ENCODE measurements at places on chromosomes 7 and 10. TPM values are rescaled to one million over a fixed set of nuclear protein-coding genes. Genes with fewer than 3 reads are reported as not detected.

- no peak for DNase-seq
These were observed 27.4 kb upstream of the PSMG3 start for GRCh38 chr7:1597066-1597760.

GRCh38 chr7:18175801-18176450 is 148.3 kb upstream of the PRPS1L1 start:
- no peak for DNase-seq

- no peak for DNase-seq
These were observed 23.2 kb upstream of the RADIL start for GRCh38 chr7:4906682-4907081.

DNA sequence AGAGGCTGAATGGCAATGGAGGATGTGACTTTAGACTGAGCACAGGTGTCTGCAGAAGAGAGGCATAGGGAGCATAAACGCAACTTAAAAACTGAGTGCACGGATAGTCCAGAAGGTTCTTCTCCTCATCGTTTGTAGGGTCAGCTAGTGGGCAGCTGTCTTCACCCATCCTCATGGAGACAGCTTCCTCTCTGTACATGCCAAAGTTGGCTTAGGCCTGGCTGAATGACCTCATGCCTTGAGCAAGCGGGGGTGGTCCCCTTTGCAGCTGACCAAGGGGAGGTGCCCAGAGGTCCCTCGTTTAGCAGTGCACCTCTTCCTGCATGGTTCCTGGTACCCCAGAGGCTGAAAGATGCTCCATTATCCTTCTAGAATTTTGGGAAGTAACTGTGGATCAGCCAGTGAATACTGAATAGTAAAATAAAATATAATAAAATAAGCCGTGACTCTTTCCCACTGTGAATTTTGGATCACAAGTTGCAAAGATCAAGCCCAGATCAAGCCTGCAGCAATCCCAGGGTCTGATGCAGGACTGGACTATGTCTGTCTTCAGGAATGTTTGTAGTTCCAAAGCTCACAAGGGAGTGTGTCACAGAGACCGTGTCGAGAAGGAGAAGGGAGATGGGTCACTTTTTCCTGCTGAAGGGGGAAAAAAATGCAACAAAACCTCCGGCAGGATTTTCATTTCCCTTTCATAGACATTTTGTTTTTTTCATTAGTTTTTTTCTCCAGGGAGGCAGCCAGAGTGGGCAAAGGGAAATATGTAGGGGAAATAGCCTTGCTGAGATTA is 295.3 kb upstream of the MKI67 start:
- DNase-seq: no peak

GRCh38 chr7:137944168-137944567 is 57.7 kb downstream of the CREB3L2 start:
- no peak for DNase-seq

DNA sequence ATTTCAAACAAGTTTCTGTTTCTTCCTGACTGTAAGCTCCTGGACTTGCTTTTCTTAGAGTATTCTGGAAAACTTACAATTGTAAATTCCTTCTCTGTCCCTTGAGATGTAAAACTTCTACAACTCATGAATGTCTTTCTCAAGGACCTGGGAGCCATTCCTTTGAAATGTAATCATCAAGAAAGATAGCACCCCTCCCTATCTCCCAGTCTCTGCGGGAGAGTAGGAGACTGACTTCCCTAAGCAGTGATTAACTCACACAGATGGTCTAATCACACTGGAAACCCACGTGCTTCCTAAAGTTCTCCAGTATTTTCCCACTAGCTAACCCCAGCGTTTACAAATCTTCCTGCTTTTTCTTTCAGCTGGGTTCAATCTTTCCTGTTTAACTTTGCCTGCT is 549.4 kb downstream of the SORCS1 start:
- peak; percentile 5 for DNase-seq

- no peak for DNase-seq
These were observed 32.5 kb downstream of the RGS10 start for GRCh38 chr10:119509909-119510451.

- no peak for DNase-seq
These were observed 8.0 kb upstream of the PWWP2B start for GRCh38 chr10:132388891-132389432.

GRCh38 chr7:35035511-35035961 is 1.7 kb downstream of the DPY19L1 start:
- DNase-seq: peak; percentile 47

- peak; percentile 59 for DNase-seq
These were observed 8.1 kb downstream of the SKIDA1 start for GRCh38 chr10:21517134-21518031.

GRCh38 chr7:71679480-71679879 is 547.5 kb downstream of the GALNT17 start:
- DNase-seq: no peak

- peak; percentile 23 for DNase-seq
These were observed 4.4 kb upstream of the WDR91 start for GRCh38 chr7:135215698-135216097.

DNA sequence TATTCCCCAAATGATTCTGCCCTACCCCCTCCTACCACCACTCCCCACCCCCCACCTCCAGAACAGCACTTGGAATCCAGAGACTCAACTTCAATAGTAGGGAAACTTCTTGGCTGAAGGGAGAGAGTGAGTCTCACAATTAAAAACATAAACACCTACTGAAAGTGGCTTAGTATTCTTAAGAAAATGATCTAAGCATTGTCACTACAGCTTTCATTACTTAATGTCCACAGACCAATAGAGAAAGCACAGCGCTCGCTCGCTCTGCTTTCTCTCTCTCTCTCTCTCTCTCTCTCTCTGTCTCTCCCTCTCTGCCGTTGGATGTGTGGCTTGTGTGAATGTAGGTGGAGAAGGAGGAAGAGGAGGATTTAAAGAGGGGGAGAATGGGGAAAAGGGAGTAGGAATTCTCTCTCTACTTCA is 1.5 kb upstream of the SEMA3A start:
- DNase-seq: no peak

DNA sequence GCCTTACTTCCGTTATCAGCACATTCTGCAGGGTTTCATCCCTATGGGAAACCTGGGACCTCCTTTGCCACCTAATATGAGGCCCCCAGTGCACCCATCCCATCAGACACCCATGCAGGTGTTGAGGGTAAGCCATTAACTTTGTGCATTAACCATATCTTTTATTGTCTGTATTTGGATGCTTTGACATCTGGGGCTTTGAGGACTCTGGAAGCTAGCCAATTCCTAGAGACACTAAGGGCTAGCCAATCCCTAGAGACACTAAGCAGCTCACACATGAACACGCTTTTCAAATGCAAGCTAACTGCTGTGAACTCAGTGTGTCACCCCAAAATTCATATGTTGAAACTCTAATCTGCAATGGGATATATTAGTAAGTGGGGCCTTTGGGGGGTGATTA is 272.5 kb upstream of the COBL start:
- no peak for DNase-seq

DNA sequence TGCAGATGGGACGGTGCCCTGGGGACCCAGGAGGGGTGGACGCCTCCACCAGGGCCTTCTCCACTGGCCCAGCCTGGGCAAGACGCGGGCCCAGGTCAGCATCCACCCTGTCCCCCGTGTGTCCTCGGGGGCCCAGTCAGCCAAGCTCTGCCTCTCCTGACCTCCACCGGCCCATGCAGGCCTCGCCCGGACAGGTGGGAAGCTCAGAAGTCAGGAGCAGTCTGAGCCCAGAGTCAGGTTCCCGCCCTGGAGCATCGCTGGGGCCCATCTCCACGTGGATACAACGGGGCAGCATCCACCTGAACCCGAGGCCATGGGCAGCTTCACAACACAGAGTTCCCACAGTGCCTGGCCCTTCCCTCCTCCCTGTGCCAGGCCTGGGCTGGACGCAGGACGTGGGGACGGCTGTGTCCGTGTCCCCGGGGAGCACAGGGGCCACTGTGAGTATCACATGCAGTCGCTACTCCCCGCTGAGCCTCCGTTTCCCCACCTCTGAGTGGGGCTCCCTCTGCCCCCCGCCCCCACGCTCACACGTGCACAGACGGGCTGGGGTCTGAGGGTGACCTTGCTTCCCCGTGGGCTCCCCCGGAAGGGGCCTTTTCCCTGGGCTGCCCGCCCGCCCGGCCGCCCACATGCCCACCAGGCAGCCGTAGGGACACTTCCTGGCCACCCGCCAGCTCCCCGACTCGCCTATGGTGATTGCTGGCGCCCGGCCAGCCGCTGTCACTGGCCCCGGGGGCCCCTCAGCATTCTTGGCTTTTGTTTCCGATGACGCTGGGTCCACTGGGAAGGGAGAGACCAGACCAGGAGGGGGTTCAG is 64.3 kb downstream of the PDGFA start:
- peak; percentile 27 for DNase-seq

- no peak for DNase-seq
These were observed 12.2 kb downstream of the ADAM8 start for GRCh38 chr10:133264461-133264860.

GRCh38 chr10:30216821-30217220 is 132.3 kb downstream of the MTPAP start:
- DNase-seq: no peak

- DNase-seq: peak; percentile 54
These were observed 57.8 kb upstream of the PCGF5 start for GRCh38 chr10:91162495-91163268.

DNA sequence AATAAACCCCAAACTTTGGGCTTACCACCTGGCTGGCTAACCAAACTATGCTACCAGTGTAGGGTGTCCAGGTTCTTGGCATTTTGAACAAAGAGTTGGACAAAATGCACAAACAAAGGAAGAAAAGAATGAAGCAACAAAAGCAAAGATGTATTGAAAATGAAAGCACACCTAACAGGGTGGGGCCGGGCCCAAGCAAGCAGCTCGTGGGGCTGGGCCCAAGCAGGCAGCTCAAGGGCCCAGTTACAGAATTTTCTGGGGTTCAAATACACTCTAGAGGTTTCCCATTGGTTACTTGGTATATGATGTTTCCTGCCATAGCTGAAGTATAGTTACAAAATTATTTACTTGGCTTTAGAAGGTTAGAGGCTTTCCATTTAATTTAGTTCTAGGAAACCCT is 15.7 kb downstream of the ACADSB start:
- DNase-seq: no peak

GRCh38 chr10:1153805-1154351 is 97.7 kb downstream of the WDR37 start:
- no peak for DNase-seq

- DNase-seq: no peak
These were observed 112.4 kb downstream of the ELMO1 start for GRCh38 chr7:37336259-37336658.

DNA sequence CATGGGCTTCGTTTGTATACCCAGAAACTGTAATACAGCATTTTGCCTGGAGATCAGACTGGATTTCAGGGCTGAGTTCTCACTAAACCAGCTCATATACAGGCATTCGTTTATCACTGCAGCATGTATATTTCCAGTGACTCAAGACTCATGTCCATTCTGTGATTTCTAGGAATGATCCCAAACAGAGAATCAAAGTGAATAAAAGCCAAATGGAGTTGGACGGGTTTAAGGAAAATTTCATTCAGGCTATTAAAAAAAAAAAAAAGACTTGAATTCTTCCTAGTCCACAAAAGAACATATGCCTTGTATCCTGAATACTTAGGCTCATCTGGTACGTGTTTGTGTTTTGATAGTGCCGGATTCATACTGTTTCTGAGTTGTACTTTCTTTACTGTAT is 46.8 kb downstream of the TET1 start:
- DNase-seq: no peak

GRCh38 chr7:36802459-36803135 is 78.3 kb upstream of the AOAH start:
- no peak for DNase-seq

DNA sequence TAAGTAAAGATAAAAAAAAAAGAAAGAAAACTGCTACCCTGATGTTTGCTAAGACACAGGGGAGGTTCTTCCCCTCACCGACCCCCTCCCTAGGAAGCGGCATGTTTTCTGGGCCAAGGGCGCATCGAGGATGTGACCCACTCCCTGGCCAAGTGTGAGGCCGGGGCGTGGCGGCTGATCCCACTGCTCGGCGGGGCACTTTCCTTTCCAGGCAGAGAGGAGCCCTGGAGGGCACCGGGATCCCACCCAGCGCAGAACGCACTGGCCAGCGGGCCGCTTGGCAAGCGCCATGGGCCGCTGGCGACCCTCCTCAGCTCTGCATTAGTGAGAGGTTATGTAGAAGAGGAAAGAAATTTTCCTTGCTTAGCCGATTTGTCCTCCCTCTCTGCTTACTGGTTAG is 93.4 kb downstream of the ZNF736 start:
- DNase-seq: no peak

DNA sequence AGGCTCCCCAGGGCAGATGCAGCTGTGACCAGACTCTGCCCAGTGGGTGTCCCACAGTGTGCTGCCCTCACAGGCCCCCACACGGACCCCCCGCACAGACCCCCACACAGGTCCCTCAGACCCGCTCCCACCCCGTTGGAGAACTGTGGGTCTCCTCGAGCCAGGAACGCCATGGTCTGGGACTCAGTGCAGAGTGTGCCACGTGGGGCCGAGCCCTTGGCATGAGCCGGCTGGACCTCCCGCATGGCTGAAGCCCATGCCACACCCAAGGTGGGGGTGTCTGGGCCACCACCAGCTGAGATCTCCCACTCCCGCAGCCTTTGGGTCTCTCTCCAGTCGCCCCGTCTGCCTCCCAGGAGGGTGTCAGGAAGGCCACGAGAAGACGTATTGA is 34.3 kb downstream of the JAKMIP3 start:
- no peak for DNase-seq

- DNase-seq: no peak
These were observed 5.2 kb downstream of the CLIP2 start for GRCh38 chr7:74294191-74294998.

- no peak for DNase-seq
These were observed 48.0 kb upstream of the HMX3 start for GRCh38 chr10:123087786-123088185.

PNLIP gene
- total RNA-seq: not detected

EPHB6 gene
- not detected for total RNA-seq

LBX1 gene
- not detected for total RNA-seq

MALRD1 gene
- 0.83 TPM for total RNA-seq

LRRC27 gene
- 6.1 TPM for total RNA-seq

SFTPD gene
- not detected for total RNA-seq

SPDYE8 gene
- not detected for total RNA-seq

ZNF273 gene
- total RNA-seq: 2.5 TPM

SCART1 gene
- total RNA-seq: 1.3 TPM

UPK3BL2 gene
- total RNA-seq: 18.8 TPM

HOXA5 gene
- 11.0 TPM for total RNA-seq
